Hematopoietic multipotent progenitor cell treated with erythropoietin and hydrocortisone succinate and interleukin-3 and kit ligand, for 6 days (in vitro differentiated cells): ENCODE measurements at places on chromosomes 7 and 10.
A peak's percentile ranks its signal among the peaks of the same experiment; 100 is the strongest.

DNA sequence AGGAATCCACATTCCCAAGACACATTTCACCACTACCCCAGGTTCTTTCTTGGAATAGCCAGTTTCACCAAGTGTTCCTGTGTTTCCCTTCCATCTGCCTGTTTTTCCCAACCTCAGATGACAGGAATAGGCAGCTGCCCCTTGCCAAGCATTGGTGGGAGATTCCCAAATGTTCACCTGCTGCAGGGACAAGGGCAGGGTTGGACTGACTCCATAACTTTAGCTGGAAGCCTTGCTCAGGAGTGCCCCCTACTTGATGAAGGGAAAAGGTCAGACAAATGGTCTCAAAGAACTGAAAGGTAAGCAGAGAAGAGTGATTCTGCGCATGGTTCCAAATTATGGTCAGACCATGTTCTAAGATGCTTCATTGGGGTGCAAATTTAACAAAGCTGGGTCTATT, 45.1 kb upstream of the LYZL1 start:
- peak; percentile 32 for DNase-seq

DNA sequence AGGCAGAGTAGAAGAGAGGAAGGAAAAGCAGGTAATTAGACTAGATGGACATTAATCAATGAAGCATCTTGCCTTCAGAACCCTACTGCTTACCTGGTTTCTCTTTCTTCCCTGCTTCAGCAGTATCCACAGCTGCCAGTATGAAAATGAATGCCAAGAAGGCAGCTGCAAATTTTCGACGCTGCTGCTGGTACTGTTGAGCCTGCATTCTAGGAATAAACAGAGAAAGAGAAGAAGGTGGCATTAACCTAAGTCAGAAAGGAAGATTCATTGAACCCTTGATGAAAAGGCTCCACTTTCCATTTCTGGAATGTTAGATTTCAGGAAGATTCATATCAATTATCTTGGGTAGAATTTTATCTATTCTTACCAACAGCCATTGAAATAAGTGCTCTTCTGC, 88.8 kb downstream of the PTN start:
- DNase-seq = no peak

GRCh38 chr7:128718967-128719642, 20.1 kb upstream of the CALU start:
- no peak for DNase-seq

DNA sequence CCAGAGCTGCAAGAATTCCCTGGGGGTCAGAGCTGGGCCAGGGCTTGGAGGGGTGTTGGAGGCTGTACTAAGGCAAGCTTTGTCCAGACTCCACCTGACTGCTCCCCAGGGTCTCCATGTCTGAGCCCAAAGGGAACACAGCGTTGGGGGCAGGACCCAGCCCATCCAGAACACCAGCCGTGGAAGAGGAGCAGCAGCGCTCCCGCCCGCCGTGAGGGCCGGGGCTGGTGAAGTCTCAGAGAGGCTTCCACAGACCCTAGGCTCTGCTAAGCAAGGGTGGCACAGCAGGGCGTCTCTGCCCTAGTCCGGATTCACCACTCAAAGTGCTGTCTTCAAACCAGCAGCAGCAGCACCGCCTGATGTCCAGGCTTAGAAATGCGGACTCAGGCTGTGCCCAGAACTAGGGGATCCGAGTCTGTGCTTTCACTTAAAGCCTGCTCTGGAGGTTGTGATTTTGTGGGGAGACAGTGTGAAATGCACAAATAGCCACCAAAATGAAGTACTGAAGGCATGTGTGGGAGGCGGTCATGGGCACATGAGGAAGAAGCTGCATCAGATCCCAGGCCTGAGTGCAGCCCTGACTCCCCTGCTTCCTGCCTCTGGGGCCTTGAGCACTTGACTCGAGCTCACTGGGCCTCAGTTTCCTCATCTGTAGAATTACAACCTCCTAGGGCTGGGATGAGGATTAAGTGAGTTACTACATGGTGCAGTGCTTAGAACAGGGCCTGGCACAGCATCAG, 16.6 kb upstream of the AQP1 start:
- DNase-seq = peak; percentile 60

- DNase-seq = no peak
Measured at GRCh38 chr10:133617196-133617595, 9.4 kb downstream of the FRG2B start.

- no peak for DNase-seq
Measured at GRCh38 chr7:116777651-116778281, 84.6 kb upstream of the CAPZA2 start.

GRCh38 chr7:142357953-142358520, 100.2 kb upstream of the PRSS58 start:
- peak; percentile 82 for DNase-seq

DNA sequence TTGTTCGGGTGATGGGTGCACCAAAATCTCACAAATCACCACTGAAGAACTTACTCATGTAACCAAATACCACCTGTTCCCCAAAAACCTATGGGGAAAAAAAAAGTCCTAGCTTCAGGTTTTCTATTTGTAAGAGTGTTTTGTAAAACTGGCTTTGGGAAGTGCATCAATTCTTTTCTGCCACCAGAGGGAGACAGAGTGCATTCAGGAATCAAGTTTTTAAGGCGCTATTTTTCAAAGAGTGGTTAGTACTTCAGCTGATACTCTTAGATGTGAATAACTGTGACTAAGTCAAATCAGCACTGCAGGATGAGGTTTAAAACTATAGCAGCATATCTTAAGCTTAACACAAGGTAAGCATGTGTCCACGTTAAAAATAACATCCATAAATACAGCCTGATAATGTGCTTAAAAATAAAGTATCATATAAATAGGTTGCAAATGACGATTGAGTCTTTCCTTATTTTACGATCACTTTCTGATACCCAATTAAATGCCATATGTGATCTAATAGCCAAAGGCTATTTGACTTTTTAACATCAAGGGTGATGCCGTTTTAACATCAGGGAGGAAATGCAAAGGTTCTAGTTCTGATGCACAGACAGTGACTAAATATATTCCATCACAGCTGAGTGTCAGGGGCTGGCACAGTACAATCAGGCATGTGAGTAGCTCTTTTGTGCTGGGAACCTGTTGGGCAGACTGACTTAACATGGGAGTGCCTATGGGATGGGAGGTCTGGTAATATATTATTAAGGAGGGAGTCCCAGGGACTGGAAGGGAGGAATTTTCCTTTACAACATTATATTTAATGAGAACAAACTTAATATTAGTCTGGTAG, 10.6 kb upstream of the LYZL2 start:
- DNase-seq = peak; percentile 75

GRCh38 chr10:50421026-50421719, 169.9 kb upstream of the ASAH2 start:
- peak; percentile 84 for DNase-seq
